ENCODE measurements at places on chromosomes 12 and 14.

GRCh38 chr14:89469210-89470198, 52.5 kb upstream of the FOXN3 start:
- DNase-seq, result no peak

- no peak for DNase-seq
These were observed 69.3 kb upstream of the IGF1 start for GRCh38 chr12:102549691-102550090.

- peak; percentile 38 for DNase-seq
These were observed 31.0 kb upstream of the LGALS3 start for GRCh38 chr14:55097881-55098560.

- DNase-seq, result peak; percentile 65
These were observed 419 bp upstream of the ATXN7L3B start for GRCh38 chr12:74537126-74537706.

GRCh38 chr14:33569821-33570687, 380.8 kb downstream of the EGLN3 start:
- DNase-seq, result peak; percentile 65

- DNase-seq, result no peak
These were observed 157.6 kb downstream of the SUDS3 start for GRCh38 chr12:118534003-118534402.

GRCh38 chr12:116620492-116621191, 61.5 kb downstream of the MAP1LC3B2 start:
- no peak for DNase-seq

- DNase-seq, result no peak
These were observed 11.6 kb downstream of the HIP1R start for GRCh38 chr12:122846622-122847515.

DNA sequence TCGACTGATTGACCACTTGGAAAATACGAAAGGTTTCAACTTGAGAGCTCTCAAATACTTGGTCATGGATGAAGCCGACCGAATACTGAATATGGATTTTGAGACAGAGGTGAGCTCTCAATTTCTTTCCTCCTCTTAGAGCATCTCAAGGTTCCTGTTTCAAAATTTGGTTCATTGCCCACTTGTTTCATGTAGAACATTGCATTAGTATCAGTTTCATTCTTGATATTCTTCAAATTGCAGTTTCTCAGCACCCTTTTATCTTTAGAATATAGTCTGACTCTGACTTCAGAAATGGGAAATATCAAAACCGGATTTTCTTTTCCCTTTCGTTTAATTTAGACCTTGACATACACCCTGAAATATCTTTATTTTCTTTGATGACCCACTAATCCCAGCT, 8.8 kb downstream of the DDX47 start:
- DNase-seq, result no peak

DNA sequence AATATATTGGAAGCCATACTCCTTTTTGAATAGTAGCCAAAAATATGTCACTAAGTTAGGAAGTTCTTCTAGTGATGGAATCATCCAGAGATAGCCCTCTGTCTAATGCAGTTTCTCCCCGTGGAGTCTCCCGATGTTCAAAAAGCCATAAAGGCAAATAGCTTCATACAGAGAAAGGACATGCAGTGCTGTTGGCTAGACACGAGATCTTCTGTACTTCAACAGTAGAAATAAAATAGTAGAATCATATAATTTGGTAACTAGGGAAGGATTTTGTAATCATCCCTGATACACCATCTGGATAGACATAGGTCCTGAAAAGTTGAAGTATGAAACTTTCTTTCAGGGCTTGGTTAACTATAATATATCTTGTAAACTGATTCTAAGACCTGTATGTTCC, 27.6 kb downstream of the LRFN5 start:
- no peak for DNase-seq

- no peak for DNase-seq
These were observed 10.7 kb downstream of the PXN start for GRCh38 chr12:120254809-120255208.

GRCh38 chr12:105292705-105293104, 37.8 kb upstream of the C12orf75 start:
- peak; percentile 51 for DNase-seq

GRCh38 chr12:105262461-105263184, 26.6 kb upstream of the APPL2 start:
- peak; percentile 73 for DNase-seq

GRCh38 chr12:8829125-8829518, 6.7 kb downstream of the A2ML1 start:
- DNase-seq, result no peak

DNA sequence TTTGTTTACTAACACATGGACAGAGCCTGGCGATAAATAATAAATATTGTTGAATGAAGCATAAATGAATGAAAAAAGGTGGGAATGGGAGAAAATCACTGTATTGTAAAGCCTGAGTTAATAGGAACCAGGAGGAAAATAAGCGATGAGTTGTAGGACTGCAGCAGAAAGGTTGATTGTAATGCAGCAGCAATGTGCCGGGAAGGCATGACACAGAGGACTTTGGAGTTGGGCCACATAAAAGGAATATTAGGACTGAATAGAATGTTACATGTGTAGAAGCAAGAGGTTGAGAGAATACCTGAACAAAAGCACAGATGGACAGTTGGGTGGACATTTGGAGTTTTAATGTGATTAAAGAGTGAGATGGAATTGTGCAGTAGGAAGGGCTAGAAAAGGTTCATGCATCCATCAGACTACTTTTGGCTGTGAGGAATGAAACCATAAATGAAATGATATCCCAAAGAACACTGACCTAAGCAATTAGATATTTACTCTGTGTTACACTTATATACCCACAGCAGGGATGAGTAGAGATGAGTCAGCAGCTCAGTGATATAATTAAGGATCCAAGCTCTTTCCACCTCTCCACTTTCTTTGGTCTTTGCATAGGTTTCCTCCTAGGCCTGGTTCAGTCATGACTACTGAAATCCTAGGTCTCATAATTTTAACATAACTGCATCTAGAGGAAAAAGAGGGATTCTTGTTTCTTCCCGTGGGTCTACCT, 55.4 kb downstream of the CCER1 start:
- peak; percentile 85 for DNase-seq

DNA sequence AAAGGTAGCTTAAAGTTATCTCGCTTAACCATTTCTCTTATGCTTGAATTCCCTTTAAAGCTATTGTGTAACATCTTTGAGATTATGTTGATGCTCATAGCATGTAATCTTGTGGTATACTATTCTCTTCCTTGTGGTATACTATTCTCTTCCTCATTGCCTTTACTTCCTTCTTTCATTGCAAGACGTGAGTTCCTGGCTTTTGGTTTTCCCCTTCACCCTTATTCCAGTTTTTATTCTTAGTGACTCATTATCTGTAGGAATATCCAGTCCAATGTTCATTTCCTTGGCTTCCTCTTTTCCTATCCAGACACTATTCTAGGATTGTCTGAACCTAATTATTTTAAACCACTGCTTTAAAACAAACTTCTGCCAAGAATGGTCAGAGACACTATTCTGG, 564.0 kb downstream of the CCER1 start:
- DNase-seq, result no peak

- no peak for DNase-seq
These were observed 49.3 kb downstream of the SLC25A21 start for GRCh38 chr14:37122919-37123639.

DNA sequence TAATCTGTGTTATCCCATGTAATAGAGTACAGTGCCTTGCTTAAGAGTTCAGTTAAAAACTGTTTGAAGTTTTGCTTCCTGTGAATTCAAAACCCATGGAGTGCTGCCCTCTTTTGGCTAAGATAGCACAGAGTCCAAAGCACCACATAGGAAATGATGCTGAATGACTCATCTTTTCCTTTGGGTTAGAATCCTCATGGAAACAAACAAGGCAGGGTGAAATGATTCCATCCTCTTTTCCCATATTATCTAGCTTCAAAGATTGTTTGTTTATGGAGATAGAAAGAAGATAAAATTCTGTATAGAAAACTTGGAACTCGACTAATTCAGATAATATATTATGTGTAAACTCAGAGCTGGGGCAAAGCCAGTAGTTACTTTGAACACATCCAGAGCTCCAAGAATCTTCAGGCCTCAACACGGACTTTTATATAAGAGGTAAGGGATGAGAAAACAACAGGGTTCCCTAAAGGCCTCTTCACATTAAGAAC, 87.4 kb downstream of the OTOGL start:
- DNase-seq, result peak; percentile 96

DNA sequence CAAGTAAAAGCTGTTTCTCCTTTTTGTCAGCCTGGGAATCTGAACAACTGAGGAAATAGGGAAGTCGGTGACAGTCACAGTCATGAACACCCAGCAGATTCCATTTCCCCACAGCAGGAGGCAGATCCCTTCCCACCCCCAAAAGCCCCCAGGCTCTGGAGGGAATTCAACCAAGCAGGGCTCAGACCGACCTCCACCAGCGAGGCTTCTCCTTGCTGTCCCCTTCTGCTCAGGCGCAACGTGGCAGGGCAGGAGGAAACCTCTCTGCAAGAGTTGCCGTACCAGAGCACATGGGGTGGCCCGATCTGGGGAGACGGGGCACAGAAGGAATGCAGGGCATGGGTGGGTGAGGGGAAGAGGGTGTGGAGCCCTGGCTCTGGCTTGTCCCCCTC, 319 bp downstream of the GALNT6 start:
- DNase-seq, result peak; percentile 43

GRCh38 chr14:77681196-77682157, 26.3 kb downstream of the ALKBH1 start:
- peak; percentile 32 for DNase-seq

Data from fibroblast of skin of right biceps (primary cell).